ENCODE measurements at places on chromosomes 5 and 9.
A peak's percentile ranks its signal among the peaks of the same experiment; 100 is the strongest.

GRCh38 chr9:70485273-70485858, 70.9 kb upstream of the KLF9 start:
- no peak for DNase-seq

GRCh38 chr5:173984218-173984617, 4.8 kb upstream of the C5orf47 start:
- DNase-seq: no peak

- DNase-seq: no peak
Observed at GRCh38 chr5:80220245-80220897, 35.5 kb downstream of the SERINC5 start.

DNA sequence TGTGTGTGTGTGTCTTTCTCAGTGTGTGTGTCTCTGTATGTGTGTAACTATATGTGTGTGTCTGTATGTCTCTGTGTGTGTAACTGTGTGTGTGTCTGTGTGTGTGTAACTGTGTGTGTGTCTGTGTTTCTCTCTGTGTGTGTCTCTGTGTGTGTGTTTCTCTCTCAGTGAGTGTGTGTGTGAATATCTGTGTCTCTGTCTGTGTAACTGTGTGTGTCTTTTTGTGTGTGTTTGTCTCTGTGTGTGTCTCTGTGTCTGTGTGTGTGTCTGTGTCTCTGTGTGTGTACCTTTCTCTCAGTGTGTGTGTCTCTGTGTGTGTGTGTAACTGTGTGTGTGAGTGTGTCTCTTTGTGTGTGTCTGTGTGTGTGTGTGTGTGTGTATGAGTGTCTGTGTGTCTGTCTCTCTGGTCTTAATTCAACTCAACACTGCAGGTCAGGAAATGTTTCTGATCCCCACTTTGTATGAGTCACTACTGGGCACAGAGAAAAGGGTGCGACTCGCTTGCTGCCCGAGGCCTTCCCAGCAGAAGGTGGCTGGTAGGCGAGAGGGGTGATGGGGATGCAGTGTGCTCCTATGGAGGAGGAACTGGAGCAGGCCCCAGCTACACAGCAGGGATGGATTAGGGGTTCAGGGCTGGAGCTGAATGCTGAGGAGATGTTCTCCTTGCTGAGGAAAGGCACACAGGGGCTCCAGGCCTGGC, 52.1 kb downstream of the NSG2 start:
- DNase-seq: no peak

DNA sequence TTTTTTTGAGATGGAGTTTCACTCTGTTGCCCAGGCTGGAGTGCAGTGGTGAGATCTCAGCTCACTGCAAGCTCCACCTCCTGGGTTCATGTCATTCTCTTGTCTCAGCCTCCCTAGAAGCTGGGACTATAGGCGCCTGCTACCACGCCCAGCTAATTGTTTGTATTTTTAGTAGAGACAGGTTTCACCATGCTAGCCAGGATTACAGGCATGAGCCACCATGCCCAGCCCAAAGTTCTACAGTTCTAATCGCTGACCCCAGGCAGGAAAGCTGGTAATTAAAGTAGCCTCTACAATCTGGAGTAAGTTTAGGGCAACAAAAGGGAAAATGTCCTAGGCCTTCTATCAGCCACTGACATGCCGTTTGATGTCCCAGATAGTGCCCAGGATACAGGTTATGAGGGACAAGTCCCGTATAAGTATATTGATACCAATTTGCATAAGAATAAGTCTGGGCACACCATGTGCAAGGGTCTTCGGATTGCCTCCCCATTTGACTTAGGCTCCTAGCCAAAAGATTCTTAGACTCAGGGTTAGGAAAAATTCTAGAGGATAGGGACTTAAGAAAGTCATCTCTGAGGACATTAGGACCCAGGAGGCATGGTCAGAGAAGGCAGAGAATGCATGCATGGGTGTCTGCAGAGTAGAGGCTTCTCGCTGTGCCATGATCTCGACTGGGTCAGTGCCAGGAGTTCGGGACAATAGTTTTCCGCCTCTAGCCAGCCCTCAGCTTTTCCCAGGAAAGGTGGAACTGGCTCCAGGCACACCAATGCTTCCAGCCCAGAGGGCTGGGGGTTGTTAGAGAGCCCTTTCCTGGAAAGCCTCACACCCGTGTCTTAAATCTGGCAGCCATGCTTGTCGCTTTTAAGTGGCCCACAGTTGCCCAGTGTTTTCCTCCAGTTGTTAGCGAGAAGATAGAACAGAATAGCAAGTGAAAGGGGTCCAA, 1111.1 kb downstream of the TAF11L14 start:
- DNase-seq: no peak

- no peak for DNase-seq
Observed at GRCh38 chr9:116654059-116654355, 33.1 kb upstream of the TRIM32 start.

GRCh38 chr5:139806111-139806510, 10.5 kb downstream of the PSD2 start:
- DNase-seq: no peak

GRCh38 chr5:177478711-177479646, 5.5 kb upstream of the DBN1 start:
- DNase-seq: no peak

- no peak for DNase-seq
Observed at GRCh38 chr9:93059715-93060578, 1.4 kb downstream of the SUSD3 start.

GRCh38 chr5:178201221-178201926, 3.0 kb upstream of the HNRNPAB start:
- no peak for DNase-seq

DNA sequence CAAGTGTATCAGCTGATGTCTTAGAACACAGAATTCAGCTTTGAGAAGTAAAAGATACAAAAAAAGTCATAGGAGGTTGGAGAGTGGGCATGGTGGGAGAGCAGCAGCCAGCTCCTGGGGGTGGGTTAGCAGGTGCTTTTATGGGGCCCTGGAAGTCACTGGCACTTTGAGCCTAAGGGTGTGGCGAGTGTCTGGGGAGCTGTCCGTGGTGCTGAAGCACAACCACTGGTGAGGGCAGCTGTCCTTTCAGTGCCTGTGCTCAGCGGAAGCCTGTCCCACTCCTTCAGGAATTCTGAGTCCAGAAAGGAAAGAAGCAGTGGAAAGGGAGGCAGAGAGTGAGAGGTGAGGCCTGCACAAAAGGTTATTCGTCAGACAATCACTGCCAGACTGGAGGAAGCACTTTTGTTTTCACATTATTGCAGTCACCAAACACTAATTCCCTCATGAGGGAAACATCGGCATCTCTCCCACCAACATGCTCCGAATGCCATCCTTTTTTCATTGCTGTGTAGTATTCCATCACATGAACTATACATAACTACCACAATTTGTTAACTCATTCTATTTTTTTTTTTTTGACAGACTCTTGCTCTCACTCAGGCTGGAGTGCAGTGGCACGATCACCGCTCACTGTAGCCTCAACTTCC, 59.4 kb upstream of the RAPGEF1 start:
- peak; percentile 8 for DNase-seq

- no peak for DNase-seq
Observed at GRCh38 chr9:136654820-136655535, 7.7 kb upstream of the EGFL7 start.

DNA sequence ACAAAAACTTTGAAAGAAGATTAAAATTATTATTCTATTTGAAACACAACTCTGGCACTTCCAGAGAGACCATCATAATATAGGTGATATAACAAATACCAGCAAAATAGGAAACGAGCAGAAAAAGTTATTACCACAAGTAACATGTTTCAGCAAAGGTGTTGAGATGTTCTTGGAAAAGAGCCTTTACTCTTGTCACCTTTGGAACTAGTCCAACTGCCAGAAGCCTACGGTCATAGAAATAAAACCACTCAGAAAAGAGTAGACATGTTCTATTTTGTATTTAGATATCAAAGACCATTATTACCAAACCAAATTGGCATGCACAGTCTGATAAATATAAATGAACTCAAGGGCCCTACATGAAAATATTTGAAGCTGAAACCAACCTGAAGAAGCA, 145.0 kb upstream of the DMAC1 start:
- DNase-seq: no peak

- no peak for DNase-seq
Observed at GRCh38 chr9:134716067-134716466, 74.5 kb downstream of the COL5A1 start.

GRCh38 chr5:169431386-169431785, 130.4 kb upstream of the SLIT3 start:
- no peak for DNase-seq

DNA sequence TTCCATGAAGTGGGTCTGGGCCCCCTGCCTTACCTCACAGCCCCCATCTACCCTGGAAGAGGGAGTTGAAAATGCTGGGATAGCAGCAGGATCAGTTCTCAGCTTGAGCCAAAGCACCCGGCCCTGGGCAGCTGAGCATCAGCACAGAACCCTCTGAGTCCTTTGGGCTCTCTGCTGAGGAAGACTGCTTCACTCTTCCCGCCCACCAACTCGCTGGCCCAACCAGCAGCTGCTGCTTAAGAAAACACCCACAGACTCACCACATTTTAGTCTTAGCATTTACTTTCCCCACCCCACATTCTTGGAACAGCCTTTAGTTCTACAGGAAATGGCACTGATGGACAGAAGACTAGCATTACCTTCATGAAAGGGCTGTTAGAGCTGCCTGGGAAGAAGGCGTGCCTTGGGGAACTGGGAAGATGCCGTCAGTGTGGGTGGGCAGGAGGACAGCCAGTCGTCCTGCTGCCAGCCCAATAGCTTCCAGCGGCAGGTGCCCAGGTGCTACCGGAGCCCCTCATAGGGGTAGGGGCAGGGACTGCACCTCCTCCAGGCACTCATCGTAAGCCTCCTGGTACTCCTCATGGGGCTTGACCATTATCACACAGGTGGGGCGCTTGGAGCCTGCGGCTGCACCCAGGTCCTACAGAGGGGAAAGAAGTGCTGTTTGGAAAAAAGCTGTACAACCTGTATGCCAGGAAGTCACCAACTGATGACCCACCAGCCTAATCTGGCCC, 4.3 kb downstream of the NHP2 start:
- DNase-seq: no peak

GRCh38 chr9:18185196-18185595, 288.8 kb upstream of the ADAMTSL1 start:
- no peak for DNase-seq

DNA sequence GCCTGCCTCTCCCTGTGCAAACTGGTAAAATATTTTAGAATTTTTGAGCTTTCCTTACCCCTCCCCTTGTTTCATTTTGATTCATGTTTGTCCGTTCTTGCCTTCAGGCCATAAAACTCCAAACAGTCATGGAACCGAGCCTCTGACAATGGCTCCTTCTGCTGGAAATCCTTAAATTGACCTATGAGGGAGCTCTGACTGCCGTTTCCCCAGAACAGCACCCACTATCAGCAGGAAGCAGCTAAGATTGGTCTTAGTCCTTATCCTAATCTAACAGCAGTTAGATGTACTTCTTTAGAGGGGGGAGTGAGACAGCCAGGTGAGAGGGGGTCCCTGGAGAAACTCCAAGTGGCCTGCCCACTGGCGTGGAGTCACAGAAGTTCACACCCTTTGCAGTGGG, 106.7 kb downstream of the FAM174A start:
- no peak for DNase-seq

- no peak for DNase-seq
Observed at GRCh38 chr9:3751125-3751758, 225.4 kb upstream of the RFX3 start.

DNA sequence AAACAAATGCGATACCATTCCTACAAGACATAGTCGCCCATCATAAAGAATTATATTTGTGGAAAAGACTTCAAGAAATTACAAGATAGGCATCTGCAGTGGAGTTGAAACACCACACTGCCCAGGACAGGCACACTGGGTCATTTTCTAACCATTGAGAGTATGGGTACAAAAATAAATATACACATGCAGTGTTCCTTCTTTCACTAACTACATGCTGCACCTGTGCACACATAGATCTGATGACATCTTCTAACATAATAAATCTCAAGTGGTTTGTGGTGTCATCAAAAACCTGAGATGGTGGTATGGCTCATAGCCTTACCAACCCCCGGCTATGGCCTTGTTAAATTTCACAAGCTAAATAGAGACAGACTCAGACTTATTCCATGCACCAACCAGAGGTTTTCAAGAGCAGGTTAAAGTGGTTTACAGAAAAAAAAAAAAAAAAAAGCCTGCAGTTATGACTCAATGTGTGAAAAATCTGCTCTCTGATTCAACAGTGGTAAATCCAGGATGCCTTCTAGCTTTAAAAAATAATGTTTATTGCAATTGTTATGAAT, 12.4 kb upstream of the NFIB start:
- no peak for DNase-seq

DNA sequence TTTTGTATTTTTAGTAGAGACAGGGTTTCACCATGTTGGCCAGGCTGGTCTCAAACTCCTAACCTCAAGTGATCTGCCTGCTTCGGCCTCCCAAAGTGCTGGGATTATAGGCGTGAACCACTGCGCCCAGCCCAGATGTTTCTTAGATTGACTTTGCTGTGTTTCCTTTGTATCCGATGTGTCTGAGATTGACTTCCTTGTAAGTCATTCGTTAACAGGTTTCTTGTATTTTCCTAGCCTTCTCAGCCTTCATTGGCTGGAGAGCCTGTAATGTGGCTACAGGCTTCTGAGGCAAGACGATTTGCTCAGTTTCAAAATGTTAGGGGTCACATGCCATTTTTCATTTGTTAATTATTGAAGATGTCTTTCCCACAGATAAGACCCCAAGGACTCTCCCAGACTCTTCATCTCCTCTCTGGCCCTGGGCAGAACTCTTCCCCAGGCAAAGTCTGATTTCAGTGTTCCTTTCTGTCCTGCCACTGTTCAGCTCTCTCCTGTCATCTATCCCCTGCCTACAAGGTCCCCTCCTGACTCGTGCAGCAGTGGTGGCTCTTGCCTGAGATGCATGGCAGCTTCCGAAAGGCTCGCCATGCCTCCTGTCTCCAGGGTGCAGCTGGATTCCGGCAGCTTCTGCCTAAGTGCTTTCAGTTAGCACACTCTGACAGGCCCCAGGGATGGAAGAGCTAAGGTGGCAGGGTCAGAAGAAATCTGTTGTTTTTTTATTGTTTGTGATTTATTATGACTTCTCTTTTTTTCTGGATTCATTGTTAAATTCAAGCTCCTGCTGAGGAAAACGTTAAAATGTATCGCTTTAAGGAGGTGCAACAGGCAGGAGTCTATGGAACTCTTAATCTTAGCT, 206.4 kb downstream of the AOPEP start:
- no peak for DNase-seq

DNA sequence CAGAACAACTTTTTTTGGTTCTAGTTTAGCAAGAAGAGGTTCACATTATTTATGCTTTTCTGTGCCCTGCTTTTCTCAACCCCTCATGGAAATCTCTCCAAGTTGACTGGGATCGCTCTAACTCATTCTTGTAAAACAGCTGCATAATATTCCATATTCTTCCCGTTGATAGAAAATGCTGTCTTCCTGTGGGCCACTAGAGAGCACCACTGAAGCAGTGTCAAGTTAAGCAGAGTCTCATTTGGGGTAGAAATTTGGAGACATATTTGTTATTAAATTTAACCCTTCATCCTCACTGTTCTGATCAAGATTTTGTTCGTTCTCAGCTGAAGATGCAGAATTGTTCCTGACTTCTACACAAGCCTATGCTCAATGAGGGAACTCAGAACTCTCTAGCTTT, 140.1 kb downstream of the CEMIP2 start:
- DNase-seq: no peak
